CD8-positive, alpha-beta memory T cell (primary cell): ENCODE measurements at places on chromosomes 6 and 20.

GRCh38 chr6:168713839-168714238 is 272.9 kb downstream of the SMOC2 start:
- no peak for DNase-seq

GRCh38 chr20:444862-445426 is 17.4 kb downstream of the TBC1D20 start:
- no peak for DNase-seq

GRCh38 chr6:169963581-169964297 is 212.3 kb downstream of the ERMARD start:
- no peak for DNase-seq

DNA sequence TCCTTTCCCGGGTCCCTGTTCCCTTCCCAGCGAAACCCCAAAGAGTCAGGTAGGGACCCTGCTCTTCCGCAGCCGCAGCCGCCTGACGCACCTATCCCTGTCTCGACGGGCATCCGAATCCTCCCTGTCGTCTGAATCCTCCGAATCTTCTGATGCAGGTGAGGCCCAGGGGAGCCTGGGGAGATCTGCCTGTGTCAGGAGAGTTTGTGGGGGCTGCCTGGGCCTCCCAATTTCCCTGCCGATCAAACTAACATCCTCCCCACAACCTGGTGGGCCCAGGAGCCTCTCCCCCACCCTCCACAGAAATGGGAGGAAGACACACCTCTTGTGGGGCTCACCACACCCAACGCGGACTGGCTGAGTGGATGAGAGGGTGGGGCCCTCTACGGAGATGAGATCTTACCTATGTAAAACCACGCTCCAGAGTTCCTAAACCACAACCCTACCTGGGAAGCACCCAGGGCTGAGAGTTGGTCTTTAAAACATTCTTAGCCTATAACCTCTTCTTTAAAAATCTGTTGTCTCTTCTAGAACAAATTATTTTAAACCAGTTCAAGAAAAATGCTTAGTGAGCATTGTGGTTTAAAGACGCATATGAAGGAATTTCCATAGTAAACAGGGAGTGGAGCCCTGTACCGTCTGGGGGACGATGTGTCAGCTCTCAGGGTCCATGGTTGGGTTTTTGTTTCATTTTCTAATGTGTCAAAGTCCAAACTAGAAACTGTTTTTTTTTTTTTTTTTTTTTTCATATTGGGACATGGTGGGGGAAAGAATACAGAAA is 1.7 kb downstream of the CDC25B start:
- no peak for DNase-seq

GRCh38 chr6:155481215-155481614 is 25.6 kb upstream of the NOX3 start:
- no peak for DNase-seq

DNA sequence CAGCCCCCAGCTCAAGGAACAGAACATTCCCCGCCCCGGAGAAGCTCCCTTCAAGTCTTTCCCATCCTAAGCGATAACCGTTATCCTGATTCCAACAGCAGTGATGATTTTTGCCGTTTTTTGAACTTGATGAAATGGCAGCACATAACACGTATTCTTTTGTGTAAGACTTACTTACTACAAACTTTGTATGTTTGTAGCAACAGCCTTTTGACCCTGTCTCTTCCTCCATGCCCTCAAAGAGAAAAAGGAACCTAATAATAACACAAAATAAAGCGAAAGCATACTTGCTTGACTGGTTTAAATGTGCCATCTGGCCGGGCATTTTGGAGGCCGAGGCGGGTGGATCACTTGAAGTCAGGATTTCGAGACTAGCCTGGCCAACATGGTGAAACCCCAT is 26.4 kb upstream of the SLC9A8 start:
- DNase-seq: no peak
